ENCODE measurements at places on chromosomes 1 and 21.

DNA sequence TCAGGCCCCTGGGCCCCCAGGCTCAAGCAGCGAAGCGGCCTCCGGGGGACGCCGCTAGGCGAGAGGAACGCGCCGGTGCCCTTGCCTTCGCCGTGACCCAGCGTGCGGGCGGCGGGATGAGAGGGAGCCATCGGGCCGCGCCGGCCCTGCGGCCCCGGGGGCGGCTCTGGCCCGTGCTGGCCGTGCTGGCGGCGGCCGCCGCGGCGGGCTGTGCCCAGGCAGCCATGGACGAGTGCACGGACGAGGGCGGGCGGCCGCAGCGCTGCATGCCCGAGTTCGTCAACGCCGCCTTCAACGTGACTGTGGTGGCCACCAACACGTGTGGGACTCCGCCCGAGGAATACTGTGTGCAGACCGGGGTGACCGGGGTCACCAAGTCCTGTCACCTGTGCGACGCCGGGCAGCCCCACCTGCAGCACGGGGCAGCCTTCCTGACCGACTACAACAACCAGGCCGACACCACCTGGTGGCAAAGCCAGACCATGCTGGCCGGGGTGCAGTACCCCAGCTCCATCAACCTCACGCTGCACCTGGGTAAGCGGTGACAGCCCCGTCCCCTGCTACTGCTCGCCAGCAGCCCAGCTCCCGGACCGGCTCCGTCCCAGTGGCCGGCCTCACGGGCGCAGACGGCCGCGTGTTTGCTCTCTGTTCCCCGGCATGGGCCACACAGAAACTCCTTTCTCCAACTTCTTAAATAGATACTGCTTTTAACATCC is 539 bp downstream of the LAMC1 start:
- no peak for DNase-seq

DNA sequence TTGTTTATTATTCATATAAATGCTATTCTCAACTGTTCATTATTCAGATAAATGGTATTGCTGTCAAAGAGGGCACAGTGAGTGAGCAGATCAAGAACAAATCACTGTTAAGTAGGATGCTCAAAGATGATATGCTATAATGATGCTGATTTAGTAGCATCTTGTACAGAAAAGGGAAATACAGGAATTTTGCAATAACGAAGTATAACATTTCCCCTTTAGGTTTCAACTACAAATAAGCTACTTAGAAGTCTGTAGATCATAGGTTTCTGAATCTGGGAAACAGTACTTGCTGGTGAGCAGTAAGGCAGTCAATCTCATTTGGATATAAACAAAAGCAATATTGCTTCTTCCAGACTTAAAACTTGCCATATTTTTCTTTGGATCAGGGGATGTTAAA is 27.3 kb upstream of the RCOR3 start:
- DNase-seq = no peak

DNA sequence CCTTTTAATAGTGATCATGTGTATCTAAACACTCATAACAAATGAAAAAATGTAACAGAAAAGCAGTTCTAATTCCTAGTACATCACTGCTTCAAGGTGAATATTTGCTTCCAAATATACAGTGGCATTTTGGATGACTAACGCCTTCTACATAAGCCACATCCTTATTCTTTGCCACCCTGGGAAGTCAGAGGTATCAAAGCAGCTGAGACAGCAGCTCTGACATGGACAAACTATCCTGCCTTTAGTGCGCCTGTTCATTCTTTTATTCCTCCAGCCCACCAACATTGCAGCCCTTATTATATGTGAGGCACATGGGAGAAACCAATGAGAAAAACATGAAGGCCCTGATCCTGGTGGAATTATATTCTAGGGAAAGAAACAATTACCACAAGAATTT is 183.0 kb downstream of the APP start:
- no peak for DNase-seq

- no peak for DNase-seq
Observed at GRCh38 chr1:1777583-1777899, 729 bp downstream of the NADK start.

DNA sequence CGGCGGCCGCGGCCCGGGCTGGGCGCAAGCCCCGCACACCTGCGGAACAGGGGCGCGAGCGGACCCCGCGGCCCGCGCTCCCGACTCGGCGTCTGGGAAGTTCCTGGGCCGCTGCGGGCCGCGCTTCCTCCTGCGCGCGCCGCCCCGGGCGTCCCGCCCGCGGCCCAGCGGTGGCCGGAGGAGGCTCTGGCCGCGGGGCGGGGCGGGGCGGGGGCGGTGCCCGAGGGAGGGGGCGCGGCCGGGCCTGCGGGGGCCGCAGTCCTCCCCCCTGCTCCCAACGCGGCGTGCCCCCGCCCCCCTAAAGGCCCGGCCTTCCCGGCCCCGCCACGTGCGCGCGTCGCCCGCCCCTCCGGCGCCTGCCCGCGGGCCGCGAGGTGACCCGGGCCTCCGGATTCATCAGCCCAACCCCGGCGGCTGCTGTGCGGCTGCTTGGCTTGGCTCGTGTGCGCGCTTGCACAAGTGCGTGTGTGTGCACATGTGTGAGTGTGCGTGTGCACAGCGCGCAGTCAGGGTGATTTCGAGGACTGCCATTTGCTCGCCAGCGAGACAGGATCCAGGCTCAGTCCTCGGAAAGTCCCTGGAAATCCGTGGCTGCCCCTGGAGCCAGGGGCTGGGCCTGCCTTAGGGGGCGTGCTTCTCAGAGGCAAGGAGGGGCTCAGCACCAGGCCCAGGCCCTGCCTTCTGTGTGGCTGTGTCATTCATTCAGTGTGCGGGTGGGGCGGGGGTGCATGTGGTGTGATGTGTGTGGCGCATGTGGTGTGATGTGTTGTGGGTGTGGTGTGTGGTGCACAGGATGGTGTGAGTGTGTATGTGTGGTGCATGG is at the start of gene C2CD2:
Gene C2CD2, minus strand, starts transcription at position 188 of the 823 bp plus-strand sequence. CDS start 370 bp downstream, outside the sequence.
- no peak for DNase-seq

GRCh38 chr1:49213301-49213700 is 436.6 kb upstream of the BEND5 start:
- DNase-seq = no peak

GRCh38 chr1:180301135-180301742 is 71.2 kb downstream of the LHX4 start:
- DNase-seq = no peak

DNA sequence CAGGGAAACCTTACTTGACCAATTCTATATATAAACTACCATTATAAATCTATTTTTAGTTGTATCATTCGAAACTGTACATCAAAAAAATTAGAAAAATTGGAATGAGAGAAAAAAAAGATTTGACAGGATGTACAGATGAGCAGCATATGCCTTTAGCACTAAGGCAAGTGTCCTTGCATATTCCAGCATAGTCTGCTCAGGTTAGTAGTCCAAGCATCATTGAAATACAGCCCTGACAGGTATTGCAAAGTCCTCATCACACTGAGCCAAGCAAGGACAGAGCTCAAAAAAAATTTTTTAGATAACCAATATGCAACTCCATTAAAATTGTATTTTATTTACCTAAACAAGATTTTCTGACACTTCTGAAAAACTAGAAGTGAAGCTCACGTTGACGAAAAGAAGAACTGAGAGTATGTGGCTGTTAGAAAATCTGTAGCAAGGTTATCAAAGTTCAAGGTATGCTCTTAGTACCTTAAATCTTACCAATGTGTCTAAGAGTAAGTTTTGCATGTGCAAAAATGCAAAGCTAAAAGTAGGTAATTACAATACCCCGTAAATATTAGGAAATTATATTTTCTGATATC is 465.6 kb upstream of the ADGRL4 start:
- no peak for DNase-seq

DNA sequence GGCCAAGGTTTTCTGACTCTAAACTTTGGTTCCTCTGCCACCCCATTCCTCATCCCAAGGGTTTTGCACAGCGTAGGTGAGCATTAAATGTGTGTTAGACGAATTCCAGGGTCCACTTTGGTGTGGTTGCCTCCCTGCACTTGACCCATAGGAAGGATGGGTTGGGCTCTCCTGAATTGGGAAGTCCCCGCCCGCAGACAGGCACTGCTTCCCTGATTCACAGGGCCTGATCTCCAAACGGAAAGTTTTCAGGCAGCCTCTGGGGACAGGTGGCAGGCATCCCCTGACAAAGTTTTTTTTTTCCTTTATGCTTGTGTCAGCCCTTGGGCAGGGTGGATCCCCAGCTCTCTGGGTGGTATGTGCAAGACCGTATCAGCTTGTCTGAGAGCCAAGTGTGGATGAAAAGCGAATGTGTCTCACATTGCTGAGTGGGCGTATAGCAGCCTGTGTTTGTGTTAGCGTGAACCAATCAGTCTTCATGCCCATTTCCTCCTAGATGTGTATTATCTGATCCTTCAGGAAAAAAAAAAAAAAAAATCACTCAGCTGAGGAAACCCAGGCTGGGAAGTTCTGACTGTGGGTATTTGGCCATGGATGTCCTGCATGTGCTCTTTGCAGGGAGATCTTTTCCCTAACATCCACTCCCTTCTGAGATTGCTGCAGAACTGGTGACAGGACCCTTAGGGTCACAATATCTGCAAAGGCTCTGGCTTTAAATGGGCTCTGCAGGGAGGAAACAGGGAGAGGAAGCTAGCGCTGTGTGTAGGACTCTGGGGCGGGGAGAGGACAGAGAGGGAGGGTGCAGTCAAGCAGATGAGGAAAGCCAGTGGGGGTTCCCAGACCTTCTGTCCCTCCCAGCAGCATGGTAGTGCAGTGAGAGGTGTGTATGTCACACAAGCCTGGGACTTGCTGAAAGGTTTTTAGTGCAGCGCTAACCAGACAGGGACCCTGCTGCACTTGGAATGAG is 42.2 kb upstream of the TRABD2B start:
- no peak for DNase-seq

DNA sequence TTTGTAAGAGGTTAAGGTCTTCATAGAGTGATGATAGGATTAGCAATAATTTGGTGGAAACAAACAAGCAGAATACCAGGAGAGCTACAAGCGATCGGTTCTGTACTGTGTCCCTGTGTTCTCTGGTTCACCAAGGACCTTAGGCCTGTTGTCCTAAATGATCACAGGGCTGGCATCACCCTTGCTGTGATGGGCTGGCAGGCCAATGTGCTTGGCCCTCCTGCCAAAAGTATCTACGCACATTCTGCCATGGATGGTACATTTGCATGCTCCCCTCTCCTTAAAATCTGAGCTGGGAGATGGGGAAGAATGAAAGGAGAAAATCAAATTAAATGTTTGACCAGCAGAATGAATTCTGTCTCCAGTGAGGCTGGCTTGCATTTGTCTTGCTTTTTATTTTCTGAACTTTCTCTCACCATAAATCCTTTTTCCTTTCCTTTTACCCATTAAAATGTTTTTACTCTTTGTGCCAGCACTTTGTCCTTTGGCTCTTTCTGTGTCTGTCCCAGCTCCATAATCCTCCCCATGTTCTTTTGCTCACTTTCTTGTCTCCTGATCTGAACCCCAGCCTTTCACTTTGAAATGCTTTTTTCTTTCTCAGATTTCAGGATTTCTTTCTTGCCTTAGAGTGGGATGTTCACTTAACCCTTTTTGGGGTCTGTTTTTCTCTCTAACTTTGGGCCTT is 51.7 kb downstream of the PBX1 start:
- DNase-seq = no peak

- DNase-seq = no peak
Observed at GRCh38 chr1:24980836-24981630, 51.0 kb upstream of the RUNX3 start.

- no peak for DNase-seq
Observed at GRCh38 chr1:94793296-94793656, 26.9 kb upstream of the SLC44A3 start.

GRCh38 chr1:178649582-178650350 is 75.3 kb upstream of the RALGPS2 start:
- no peak for DNase-seq

- DNase-seq = no peak
Observed at GRCh38 chr21:45499970-45500577, 42.2 kb downstream of the SLC19A1 start.

DNA sequence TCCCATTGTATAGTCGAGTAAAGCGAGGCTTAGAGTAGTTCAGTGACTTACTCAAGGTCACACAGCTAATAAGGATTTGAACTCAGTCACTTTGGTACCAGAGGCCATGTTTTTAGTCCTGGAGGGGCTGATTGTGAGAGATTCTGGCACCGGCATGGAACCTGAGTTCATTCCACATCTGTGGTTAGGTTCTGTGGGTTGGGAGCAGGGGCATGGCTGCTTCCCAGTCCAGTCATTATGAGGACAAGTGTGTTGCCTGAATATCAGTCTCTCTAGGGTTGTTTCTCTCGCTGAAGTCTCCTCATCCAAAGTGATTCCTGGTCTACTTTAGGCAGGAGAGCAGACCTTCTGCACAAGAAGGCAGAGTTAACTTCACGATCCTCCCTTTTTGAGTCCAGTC is 90.6 kb downstream of the C1orf94 start:
- peak; percentile 22 for DNase-seq

DNA sequence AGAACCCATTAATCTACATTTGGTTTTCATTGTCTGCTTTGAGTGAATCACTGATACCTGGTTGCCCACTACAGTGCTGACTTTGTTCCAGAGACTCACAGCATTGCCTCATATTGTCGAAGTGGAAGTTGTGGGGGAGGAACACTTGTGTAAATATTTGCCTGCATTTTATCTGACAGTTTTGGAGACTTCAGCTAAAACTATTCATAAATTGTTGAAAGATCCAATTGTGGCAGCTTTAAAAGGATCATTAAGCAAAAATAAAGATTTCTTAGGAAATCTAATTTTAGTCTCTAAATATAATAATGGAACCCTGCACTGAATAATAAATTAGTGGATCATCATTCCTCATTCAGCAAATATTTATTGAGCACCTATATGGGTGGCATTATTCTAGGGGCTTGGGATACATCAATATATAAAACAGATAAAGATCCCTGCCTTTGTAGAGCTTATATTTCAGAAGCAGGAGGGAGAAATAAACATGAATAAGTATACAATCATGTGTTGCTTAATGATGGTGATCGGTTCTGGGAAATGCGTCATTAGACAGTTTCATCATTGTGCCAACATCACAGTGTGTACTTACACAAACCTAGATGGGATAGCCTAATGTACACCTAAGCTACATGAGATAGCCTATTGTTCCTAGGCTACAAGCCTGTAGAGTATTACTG is 73.5 kb downstream of the OSBPL9 start:
- no peak for DNase-seq

DNA sequence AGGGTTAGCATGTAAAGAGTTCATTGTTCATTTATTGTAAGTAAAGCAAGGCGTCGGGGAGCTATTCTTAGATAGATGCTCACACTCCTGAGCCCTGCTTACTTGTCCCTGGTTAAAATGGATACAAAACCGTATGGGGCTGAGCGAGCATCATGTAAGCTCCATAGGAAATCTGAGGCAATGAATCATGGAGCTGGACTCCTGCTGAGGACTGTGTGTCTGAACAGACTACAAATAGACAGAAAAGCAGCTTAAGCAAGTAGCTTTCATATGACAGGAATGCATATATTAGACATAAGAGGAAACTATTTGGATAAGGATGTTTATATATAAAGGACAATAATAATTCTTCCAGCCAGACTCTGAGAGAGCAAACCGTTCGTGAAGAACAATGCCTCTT is 604.9 kb upstream of the PTBP2 start:
- DNase-seq = no peak
